ENCODE measurements at places on chromosomes 1 and 21. TPM values are rescaled to one million over a fixed set of nuclear protein-coding genes. Genes with fewer than 3 reads are reported as not detected.

DNA sequence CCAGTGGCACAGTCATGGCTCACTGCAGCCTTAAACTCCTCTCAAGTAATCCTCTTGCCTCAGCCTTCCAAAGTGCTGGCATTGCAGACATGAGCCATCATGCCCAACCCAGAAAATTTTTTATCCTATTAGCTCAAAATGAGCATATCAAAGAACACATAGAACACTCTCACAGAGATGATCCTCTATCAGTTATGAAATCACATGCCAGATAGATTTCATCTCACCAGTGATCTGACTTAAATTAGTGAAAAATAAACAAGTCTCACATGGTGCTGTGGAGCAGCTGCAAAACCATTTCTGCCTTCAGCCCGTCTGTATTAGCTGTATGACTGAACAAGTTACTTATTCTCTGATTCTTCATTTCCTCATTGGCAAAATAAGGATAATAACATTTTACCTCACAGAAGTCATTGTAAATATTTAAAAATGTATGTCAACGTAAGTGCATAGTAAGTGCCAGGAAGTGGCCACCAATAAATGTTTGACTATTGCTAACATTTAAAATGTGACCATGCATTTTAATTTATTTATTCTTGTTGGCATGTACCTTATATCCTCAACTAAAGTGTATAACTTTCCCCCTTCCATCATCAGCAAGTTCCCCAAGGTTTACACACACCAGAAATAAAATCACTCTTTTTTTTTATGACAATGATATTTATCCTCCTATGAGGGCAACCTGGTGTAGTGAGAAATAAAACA is 29.0 kb upstream of the SLC19A2 start:
- H3K27ac ChIP-seq = no peak overlapping the region
- no peaks in the 10 kb centered on the region for H3K4me1 ChIP-seq

- peak overlapping the region; percentile 99 for H3K27ac ChIP-seq
- DNase-seq = peak; percentile 39
- no peaks in the 10 kb centered on the region for H3K36me3 ChIP-seq
- no peaks in the 10 kb centered on the region for H3K27me3 ChIP-seq
- H3K4me1 ChIP-seq = peaks cover 7% of the 10 kb centered on the region
Measured at GRCh38 chr1:225651872-225652728, 823 bp downstream of the ENAH start.

DNA sequence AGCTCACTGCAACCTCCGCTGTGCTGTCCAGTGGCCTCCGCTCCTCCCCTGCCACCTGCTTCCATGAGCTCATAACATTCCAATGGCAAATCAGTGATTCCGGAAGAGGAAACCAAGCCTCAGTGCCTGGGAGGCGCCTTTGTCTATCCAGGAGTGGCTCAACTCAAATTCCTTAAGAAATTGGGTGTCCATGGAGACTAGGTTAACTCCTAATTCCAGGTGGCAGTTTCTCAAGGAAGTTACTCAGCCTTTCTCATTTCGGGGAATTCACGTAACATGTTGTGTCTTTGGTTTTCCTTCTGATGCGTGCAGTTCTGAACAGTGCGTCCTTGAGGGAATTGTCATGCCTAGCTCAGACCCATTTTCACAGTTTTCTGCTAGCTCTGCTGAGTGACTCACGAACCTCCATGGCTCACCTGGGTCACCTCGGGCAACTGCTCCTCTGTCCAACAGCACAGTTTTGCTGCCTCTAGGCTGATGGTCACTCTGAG is 89.9 kb upstream of the DSCAM start:
- no peaks in the 10 kb centered on the region for H3K36me3 ChIP-seq
- H3K27ac ChIP-seq = no peak overlapping the region
- no peaks in the 10 kb centered on the region for H3K4me1 ChIP-seq
- H3K4me3 ChIP-seq = no peak overlapping the region

GRCh38 chr1:145714524-145715111 is 4.7 kb upstream of the CD160 start:
- no peak overlapping the region for H3K27ac ChIP-seq
- no peak overlapping the region for H3K4me3 ChIP-seq
- no peaks in the 10 kb centered on the region for H3K27me3 ChIP-seq
- H3K36me3 ChIP-seq = no peaks in the 10 kb centered on the region
- no peak for DNase-seq
- no peaks in the 10 kb centered on the region for H3K4me1 ChIP-seq

Gene IL6R
- 12.9 TPM for total RNA-seq

Gene TRIM67
- total RNA-seq = not detected

Gene TIAM1
- total RNA-seq = 13.1 TPM

Gene CLDN17
- total RNA-seq = not detected

Measured in ovary (tissue), 10 donors.